ENCODE measurements at places on chromosomes 16 and 17.
A peak's percentile ranks its signal among the peaks of the same experiment; 100 is the strongest.

DNA sequence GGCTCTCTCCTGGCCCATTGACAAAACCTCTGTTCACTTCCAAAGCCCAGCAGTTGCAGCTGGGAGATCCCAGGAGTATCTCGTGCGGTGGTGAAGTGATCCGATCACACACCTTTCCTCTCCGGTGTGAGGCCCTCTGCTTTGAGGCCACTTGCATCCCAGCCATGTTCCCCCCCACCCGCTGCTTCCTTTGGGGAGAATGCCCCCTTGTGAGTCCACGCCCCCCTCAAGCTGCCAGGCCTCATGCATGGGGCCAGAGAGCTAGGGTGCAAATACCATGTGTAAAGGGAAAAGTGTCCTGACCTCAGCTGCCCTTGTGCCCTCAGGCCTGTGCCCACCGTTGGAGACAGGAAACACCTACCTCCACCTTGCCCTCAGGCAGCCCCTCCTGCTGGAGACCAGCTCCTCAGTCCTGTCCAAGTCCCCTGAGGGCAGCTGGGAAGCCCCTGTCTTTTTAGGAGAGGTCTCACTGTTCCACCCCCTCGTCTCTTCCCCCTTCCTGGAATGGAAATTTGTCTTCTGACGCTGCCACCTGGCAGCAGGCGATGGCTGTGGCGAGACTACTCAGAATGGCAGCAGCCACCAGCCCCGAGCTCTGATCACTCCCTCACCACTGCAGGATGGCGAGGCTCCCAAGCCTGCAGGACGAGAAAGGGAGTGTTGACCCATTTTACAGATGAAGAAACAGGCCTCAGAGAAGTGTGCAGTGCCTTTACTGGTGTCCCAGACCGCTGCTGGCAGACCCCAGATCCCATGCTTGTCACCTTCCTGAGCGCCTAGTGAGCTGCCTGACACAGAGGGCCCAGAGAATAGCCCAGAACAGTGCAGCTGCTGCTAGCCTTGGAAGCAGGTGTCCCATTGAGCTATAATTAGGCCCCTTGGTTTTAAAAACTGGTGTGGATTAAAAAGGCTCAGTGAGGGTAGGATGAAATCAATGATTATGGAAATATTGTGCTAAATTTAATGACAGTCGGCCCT, 120.6 kb upstream of the CACNG5 start:
- DNase-seq, result no peak

DNA sequence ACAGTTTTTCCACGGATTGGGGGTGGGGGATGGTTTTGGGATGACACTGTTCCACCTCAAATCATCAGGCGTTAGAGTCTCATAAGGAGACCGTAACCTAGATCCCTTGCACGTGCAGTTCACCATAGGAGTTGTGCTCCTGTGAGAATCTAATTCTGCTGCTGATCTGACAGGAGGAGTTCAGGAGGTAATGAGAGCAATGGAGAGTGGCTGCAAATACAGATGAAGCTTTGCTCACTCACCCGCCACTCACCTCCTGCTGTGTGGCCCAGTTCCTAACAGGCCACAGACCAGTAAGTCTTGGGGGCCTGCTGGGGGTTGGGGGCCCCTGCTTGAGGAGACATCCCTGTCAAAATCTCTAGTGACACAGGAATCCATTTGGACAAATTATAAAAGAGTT, 29.8 kb downstream of the SLC39A11 start:
- DNase-seq, result no peak

- no peak for DNase-seq
Measured at GRCh38 chr17:50346313-50347116, 589 bp downstream of the XYLT2 start.

GRCh38 chr17:58564971-58565370, 50.5 kb upstream of the MTMR4 start:
- no peak for DNase-seq

DNA sequence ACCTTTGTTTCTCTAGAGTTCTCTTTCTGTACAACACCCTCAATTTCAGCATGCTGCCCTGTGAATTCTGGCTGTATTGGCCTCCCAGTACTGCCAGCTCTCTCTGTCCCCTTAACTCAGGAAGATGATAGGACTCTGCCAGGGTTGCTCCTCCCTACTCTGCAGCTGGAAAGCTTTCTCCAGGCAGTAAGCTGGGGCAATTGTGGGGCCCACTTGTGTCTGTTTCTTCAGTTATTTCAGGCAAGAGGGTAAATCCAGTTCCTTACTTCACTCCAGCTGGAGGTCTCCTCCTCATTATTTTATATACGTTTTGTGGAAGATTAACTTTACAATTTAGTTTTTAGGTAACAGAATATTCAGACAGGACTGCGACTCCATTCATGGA, 9.9 kb downstream of the C17orf100 start:
- no peak for DNase-seq

DNA sequence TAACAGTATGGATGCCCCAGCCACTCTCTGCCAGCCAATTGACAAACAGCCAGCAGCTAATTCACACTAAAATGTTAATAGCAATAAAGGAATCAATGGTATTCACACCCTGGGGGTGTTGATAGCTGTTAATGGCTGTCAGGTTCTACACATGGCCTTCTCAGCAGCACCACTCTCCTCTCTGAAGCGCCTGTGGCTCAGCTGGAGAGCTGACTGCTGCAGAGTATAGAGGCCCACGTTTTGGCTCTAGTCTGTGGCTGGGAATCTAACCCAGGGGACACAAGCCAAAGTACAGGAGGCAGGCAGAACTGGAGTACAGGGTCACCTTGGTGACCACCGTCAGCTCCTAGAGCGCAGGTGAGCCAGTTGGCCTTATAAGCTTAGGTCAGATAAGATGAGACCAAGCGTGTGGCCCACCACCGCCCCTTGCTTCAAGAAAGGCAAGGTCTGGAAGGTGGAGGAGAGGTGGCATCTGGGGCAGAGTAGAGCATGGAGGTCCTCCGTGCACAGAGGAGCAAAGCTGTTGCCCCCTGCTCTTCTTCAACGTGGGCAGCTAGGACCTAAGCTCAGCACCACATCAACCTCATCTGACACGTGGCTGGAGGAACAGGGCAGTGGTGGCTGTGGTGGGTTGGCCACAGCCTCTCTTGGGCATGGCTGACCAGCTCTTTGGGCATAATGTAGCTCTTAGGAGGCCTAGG, 25.4 kb downstream of the CCR7 start:
- DNase-seq, result no peak

DNA sequence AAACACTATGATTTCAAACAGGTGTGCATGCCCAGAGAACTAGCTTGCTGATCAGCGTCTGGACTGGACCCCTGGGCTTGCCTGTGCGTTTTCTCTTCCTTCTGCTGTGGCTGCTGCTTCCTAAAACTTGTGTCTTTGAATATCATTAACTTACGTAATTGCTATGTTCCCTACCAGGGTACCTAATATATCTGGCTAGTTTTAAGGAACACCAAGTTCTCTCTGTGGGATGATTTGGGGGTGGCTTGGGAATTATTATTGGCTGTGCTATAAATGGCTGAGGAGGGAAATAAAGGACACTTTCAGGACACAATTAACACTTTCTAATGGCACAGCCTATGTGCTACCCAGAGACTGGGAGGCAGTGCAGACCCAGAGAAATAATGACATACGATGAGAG, 606.0 kb upstream of the RBFOX1 start:
- no peak for DNase-seq

- DNase-seq, result no peak
Measured at GRCh38 chr17:59399914-59400313, 68.5 kb downstream of the YPEL2 start.

GRCh38 chr17:77264617-77265230, 124.0 kb downstream of the SEC14L1 start:
- DNase-seq, result no peak

GRCh38 chr17:40448639-40449261, 5.5 kb downstream of the IGFBP4 start:
- no peak for DNase-seq

- DNase-seq, result no peak
Measured at GRCh38 chr17:81842725-81843504, 8.1 kb upstream of the PPP1R27 start.

DNA sequence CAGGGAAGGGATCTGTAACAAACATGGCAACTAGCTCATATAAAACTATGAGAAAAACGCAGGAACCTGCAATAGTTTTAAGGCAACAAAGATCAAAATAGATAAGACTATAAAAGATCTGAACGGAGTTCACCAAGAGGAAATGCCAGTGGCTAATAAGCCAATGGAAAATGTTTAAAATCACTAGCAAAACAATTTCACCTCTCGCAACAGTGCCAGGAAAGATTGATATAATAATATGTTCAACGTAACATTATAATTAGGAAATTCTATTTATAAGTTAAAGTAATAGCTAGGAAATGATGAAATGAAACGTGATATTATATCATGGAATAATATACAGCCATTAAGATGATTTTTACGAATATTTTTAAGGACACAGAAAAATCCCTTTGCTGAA, 16.0 kb downstream of the MRC2 start:
- no peak for DNase-seq

- no peak for DNase-seq
Measured at GRCh38 chr17:81470944-81471817, 41.4 kb downstream of the ACTG1 start.

DNA sequence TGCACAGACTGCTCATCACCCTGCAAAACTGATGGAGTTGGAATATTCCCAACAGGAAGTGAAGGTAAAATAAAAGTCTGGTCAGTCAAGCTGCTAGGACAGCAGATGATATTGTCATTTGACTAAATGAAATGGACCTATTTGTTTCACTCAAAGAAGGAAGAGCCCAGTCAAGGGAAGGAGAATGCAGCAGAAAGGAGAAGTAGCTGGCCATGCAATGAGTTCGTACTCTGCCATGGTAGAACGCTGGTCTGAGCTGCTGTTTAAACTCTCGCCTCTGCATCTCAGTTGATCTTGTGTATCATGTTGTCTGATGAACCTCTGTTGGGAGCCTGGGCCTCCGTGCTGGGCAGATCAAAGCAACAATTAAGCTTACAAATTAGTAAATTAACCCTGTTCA, 15.6 kb upstream of the YPEL2 start:
- DNase-seq, result no peak

GRCh38 chr17:56593086-56593645, 333 bp upstream of the NOG start:
- DNase-seq, result peak; percentile 14

GRCh38 chr17:19873346-19873745, 5.6 kb upstream of the ULK2 start:
- no peak for DNase-seq

- no peak for DNase-seq
Measured at GRCh38 chr17:10062691-10063385, 135.6 kb downstream of the GAS7 start.

DNA sequence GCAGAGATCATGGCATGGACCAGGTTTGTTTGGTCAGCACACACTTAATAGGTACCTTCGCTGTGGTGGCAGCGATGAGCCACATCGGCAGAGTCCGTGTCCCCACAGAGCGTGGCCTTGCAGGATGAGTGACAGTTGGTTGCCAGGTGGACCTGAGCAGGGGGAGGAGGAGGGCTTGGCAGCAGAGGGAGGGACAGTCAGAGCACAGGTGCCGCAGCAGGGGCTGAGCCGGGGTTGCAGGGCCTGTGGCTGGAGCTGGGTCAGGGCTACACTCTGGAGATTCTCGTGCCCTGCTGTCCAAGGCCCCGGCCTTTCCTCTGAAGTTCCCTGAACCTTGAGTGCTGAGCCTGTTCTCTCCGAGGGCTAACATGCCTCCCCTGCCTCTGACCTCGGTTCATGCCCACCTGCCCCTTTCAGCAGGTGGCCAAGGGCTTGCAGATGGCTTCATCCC, 24.8 kb downstream of the POLR3E start:
- DNase-seq, result no peak

DNA sequence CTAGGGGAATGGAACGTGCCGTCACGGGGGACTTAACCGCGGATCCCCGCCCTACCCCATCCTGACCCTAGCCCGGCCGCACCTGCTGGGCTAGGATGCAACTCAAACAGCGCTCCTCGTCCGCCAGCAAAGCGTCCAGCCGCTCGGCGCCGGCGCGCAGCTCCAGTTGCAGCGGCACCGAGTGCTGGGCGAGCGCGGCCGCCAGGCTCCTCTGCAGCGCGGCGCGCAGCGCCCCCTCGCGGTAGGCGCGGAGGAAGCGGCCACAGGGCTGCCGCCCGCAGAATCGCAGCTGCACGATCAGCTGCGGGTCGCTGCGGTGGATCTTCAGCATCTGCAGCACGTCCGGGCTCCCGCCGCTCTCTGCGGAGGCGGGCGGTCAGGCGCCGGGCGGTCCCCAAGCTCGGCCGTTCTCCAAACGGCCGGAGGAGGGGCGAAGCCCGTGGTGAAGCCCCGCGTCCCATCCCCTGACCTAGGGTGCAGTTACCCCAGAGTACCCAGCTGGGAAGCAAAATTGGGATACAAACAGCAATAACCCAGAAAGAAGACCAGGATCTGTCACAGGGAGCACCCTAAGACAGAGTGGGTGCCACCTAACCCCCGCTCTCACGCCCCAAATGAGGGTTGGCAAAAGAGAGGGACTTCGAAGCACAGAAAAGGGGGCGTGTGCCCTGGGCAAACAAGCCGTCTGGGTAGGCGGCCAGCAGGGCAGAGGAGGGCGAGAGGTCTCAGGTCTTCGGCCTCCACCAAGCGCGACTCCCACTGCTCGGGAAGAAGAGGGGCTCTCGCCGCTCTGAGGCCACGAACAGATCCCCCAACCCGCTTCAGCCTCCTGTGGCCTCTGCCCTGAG, 4.2 kb downstream of the TRADD start:
- DNase-seq, result peak; percentile 36

- DNase-seq, result no peak
Measured at GRCh38 chr16:59971264-59971663, 1237.1 kb upstream of the GOT2 start.

DNA sequence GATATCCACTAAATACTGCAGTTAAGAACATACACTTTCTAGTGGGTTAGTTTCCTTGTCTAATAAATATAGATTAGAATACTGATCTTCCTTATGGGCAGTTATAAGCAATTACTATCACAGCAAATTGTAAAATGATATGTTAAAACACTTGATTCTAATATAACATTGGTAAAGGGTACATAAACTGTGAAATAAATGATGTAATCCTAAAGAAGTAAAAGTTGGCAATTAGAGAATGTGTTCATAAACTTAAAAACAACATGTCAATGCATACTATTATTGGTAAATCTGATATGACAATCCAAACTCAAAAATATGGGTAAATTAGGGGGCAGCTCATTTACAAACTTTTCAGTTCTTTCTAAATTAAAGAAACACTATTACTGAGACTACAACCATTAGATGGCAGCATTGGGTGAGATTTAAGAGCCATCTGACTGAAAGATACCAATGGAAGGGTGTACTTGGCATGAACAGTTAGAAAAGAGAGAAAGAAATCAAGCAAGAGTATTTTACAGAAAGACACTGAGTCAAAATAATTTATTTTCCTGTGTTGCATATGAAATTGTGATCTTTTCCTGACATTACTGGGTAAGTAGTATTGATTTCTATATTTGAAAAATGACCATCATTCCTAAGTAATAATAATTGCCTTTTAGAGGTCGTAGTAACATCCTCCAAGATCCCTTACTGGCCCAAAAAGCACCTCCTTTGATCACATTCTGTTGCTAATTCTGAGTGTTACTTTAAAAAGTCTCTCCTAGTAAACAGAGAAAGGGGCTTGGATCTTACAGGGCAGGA, 119.6 kb downstream of the SPAG9 start:
- DNase-seq, result no peak
